ENCODE measurements at places on chromosomes 5 and 9.

DNA sequence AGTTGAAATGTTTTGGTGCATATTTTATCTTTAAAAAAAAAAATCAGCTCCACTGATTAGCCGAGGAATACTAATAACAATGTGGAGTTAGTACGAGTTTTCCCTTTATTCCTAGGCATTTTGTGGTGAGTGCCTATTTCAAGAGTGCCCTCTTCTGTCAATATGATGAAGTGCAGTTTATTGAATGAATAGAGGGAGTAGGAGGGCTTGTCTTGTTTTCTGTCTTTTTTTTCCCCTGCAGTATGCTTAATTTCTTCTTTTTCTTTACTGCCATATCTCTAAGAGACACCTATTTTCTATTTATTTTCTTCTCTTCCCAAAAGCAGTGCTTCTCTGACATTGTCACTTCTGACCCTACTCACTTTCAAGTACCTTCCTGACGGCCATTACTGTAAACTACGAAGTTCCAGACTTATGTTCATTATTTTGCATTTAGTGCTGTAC is 169.6 kb upstream of the PITX1 start:
- DNase-seq = no peak

GRCh38 chr9:6630502-6631206 is 14.9 kb downstream of the GLDC start:
- DNase-seq = no peak

GRCh38 chr9:120944434-120944843 is 17.8 kb upstream of the TRAF1 start:
- DNase-seq = no peak

- DNase-seq = no peak
Measured at GRCh38 chr5:62082370-62082801, 223.6 kb upstream of the KIF2A start.

DNA sequence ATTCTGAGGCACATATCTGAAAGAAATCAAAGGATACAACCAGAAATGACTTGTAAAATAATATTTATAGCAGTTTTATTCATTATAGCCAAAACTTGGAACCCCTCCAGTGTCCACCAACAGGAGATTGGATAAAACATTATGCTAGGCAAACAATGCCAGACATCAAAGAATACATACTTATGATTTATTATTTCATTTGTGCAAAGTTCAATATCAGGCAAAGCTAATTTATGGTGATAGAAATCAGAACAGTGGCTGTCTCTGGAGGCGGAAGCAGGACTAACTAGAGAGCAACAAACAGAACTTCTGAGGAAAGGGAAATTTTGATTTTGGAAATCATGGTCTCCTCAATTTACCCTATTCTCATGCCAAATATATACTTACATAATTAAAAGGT is 193.1 kb downstream of the ICE1 start:
- DNase-seq = peak; percentile 12

DNA sequence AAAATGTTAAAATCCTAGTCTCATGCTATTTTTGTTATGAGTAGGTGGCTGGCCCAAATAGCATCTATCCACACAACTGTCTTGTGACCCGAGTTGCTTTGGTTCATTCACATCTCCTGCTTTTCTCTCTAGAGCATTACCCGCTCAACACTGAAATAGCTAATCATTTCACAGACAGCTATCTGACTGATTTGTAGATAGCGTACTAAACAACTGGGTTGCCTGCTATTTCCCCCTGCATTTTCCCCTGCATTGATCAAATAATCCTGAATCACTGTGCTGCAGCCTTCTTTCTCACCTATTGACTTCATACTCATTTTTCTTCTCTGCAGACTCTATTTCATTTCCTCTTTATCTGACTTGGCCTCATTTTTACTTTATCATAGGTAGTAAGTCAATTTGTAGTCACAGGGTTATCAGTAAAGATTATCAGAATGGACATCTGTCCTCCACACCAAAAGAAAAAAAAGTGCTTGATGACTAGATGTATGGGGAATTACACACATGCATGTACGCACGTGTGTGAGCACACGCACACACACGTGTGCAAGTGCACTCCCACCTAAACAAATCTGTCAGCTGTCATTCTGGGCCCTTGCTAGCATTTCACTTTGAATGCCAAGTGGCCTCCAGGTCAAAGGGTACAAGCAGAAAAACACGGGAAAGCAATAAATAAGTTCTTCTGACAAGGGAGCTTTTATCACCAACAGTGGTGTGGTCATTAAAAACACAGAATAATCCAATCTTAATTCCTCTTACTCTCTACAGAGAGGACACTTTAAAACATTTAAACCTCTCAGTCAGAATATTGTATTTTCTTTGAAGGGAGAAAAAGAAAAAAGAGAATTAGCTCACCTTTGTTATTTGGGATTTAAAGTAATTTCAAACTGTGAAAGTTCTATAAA is 501.6 kb downstream of the EFNA5 start:
- DNase-seq = no peak

GRCh38 chr5:78858364-78858763 is 126.7 kb downstream of the ARSB start:
- DNase-seq = no peak

GRCh38 chr9:130866474-130866965 is 30.1 kb downstream of the QRFP start:
- DNase-seq = peak; percentile 92

- no peak for DNase-seq
Measured at GRCh38 chr5:137880313-137880712, 8.9 kb upstream of the PKD2L2 start.

Measured in NCI-H510A treated with DMSO at 0.1 percent for 48 hours (cell line).